Activated CD8-positive, alpha-beta memory T cell treated with anti-CD3 and anti-CD28 coated beads for 4 hours (primary cell): ENCODE measurements at places on chromosomes 7 and 10.

GRCh38 chr10:132564690-132565089 lies 27.1 kb downstream of the INPP5A start:
- DNase-seq: no peak

- DNase-seq: no peak
Measured at GRCh38 chr7:21169667-21170580, 258.0 kb upstream of the SP4 start.

- DNase-seq: no peak
Measured at GRCh38 chr7:138006106-138006505, 4.2 kb upstream of the CREB3L2 start.

- DNase-seq: no peak
Measured at GRCh38 chr10:36248304-36248981, 606.3 kb upstream of the FZD8 start.

DNA sequence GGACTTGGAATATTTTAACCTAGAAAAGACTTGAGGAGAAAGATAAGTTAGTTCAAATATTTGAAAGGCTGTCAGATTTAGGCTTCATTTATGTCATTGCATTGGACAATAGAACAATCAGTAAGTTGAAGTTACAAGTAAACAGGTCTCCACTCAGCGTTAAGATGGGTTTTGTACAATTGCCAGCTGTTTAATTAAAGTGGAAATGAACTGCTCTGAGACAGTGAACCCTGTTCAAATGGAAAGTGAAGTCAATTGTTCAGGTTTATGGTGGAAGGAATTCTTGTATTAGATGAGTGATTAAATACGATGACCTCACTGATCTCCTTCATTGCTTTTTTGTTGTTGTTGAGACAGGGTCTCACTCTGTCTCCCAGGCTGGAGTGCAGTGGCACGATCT lies 151.7 kb downstream of the PLXDC2 start:
- DNase-seq: no peak

DNA sequence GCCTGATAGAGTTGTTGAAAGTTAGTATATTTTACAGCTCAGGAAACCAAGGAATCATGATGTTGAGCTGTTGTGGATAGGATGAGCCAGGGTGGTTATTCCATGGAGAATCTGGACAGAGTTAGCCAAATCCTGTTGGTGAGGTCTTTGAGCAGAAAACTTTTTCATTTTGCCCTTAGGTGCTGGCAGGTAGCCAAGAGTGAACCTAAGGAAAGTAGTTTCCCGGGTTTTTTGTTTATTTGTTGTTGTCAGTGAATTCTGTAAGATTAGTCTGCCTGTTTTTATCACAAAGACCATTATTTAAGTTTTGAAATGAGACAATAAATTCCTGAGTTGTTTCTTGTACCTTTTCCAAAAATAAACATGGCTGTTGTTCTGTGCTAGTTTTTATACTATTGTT lies 61.0 kb downstream of the GALNT11 start:
- no peak for DNase-seq

- no peak for DNase-seq
Measured at GRCh38 chr7:90955641-90956207, 308.5 kb upstream of the FZD1 start.

DNA sequence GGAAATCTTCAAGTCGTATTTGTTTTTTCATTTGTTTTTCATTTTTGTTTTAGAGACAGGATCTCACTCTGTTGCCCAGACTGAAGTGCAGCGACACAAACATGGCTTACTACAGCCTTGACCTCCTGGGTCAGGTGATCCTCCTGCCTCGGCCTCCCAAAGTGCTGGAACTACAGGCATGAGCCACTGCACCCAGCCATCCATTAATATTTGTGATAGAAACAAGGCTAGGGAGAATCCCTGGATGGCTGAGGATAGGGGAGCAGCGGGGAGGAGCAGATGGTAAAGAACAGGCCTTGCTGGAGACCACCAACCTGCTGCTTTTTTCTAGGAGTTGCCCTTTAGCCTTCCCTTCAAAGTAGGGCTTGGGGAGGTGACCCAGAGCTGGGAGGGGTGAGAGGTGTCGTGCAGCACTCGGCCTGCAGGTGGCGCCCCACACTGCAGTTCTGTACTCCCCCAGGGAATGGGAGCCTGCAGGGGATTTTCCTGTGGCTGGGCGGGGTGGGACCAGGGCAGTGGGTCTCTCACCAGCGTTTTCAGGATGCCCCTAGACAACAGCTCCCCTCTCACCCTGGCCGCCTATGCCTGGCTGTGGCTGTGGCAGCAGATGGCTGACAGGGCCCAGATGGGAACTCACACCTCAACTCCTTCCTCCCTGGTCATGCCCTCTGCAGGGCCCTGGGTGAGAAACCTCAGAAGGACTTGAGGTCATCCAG lies 12.6 kb upstream of the CDH23 start:
- peak; percentile 43 for DNase-seq

- no peak for DNase-seq
Measured at GRCh38 chr7:26398756-26399509, 107.3 kb downstream of the SNX10 start.

GRCh38 chr7:3239291-3239691 lies 61.8 kb upstream of the SDK1 start:
- DNase-seq: no peak

DNA sequence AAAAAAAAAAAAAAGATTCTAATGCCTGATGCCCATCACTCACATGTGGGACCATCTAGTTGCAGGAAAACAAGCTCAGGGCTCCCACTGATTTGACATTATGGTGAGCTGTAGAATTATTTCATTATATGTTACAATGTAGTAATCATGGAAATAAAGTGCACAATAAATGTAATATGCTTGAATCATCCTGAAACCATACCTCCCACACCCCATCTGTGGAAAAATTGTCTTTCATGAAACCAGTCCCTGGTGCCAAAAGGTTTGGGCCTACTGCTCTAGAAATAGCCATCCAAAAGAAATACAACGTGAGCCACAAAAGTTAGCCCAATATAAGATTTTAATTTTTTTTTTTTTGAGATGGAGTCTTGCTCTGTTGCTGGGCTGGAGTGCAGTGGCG lies 265.1 kb downstream of the PRPF18 start:
- DNase-seq: no peak

GRCh38 chr7:140646931-140647647 lies 6.5 kb upstream of the DENND2A start:
- no peak for DNase-seq

- peak; percentile 50 for DNase-seq
Measured at GRCh38 chr10:6494936-6495592, 85.0 kb downstream of the PRKCQ start.

DNA sequence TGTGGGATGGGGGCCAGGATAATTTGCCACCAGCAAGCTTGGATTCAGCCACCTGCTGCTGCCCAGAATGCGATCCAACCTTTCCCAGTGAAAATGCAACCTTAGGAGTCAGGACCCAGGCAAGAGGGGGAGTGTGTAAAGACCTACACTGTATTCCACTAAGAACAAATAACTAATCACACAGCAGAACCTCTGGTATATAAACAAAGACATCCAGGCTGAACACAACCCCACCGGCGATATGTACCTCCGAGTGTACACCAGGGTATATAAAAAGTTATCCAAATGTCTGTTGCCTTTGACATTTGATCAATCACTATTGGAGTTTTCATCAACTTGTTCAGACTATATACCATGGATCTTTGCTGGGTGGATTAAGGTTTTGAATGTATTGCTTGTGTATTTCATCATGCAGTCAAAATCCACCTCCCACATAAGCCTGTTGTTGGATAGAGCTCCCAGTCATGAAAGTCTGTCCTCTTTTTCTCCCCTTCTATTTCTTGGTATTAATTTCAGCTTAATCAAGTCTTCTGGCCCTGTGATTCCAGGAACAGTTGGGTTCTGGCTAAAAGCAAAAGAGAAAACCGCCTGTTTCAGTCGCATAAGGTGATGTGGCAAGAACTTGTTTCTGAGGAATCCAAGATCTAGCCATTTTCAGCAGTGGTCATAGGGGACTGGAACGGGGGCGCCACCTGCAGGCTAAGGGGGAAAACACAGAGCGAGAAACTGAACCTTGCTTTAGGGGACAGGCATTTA lies 290.7 kb downstream of the CCDC3 start:
- DNase-seq: peak; percentile 51

DNA sequence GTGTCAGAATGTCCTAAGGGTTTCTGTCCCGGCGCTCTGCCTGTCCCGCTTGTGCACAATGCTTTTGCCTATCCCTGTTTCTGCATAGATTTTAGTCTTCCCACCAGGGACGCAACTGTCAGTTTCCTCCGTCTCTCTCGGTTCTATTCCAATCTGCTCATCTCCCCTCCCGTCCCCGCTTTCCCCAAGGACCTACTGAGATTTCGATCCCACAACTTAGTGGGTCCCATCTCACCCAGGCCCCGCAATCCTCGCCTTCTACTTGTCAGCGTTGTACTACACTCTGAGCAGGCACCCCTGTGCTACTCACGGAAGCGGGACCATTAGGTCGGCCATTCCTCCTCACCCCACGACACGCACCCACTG lies 519 bp upstream of the ZNF655 start:
- DNase-seq: no peak

- no peak for DNase-seq
Measured at GRCh38 chr7:129298268-129298893, 73.6 kb downstream of the AHCYL2 start.

- no peak for DNase-seq
Measured at GRCh38 chr7:50304911-50305582, 531 bp downstream of the IKZF1 start.

- DNase-seq: no peak
Measured at GRCh38 chr7:102843850-102844249, 69.0 kb upstream of the LRRC17 start.

GRCh38 chr10:5515948-5516761 lies 8.6 kb upstream of the CALML3 start:
- DNase-seq: no peak

- DNase-seq: no peak
Measured at GRCh38 chr7:20798081-20798693, 11.5 kb upstream of the SP8 start.

DNA sequence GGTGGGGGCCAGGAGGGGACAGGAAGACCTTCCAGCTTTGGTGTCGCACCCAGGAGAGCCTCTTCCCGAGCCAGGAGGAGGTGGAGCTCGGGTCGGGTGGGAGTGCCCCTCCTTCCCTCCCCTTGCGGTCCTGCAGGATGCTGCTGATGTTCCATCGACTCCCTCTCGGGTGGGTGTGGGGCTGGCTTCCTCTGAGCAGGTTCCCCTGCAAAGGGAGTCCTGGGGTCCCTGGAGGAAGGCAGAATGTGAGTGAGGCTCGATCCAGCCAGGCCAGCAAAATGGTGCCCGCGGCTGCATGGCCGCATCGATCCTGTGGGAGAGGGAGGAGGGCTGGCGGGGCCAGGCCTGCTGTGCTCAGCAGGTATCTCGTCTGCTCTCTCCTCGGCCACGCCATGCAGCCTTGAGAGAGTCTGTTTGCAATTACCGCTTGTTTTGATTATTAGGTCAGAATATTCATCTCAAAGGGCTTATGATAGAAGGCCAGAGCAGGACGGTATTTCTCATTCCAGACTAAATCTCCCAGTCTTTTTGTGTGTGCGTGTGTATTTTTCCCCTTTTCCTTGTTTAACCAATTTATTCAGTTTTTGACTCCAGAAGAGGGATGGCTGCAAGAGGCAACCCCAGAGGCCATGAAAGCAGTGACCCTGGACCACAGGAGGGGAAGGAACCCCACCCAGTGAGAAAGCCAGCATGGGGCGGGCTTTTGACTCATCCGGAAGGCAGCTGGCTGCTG lies 137.3 kb upstream of the ZMIZ1 start:
- no peak for DNase-seq

DNA sequence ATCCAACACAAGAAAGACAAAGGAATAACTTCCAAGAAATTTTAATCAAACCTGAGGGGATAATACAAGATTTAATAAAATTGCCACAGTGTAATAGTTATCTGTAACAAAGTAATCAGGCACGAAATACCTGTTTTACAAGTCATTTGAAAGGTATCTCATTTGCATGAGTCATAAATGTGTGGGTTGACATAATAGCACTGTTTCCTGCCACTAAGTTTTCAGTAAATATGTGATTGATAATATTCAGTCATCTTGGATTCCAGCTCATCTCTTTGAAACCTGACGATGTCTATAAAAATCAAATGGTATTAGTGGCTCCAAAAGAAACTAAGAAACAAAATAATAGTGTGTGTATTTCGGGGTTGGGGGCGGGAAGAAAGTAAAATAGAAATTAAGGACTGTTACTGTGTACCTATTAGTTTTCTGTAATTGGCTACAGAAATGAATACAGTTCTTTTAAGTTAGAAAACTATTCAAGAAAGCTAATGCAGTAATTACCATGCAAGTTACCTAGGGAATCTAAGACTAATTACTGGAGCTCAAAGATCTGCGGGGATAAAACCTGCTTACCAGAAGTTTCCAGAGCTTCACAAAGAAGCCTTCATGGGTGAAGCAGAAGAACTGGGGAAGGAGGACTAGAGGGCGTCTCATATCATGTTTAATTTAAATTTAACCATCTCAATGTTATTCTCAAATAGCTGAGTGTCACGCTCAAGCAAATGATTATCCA lies 100.7 kb downstream of the ST8SIA6 start:
- no peak for DNase-seq

- no peak for DNase-seq
Measured at GRCh38 chr10:72832701-72833100, 60.8 kb upstream of the OIT3 start.

DNA sequence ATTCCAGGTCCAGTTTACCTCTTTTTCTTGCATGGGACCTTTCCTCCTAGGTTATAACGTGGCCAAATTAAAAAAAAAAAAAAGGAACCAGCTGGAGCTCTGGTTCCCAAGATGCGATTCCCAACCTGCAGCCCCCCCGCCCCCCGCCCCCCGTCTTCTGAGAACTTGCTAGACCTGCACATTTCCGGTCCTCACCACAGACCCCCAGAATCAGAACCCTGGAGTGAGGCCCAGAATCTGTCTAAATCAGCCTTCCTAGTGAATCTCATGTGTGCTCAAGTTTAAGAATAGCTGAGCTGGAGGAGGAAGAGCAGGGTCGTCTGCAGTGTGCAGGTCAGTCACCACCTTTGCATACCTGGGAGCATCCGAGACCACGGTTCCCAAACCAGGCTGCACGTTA lies 144.2 kb downstream of the KLF6 start:
- DNase-seq: no peak

DNA sequence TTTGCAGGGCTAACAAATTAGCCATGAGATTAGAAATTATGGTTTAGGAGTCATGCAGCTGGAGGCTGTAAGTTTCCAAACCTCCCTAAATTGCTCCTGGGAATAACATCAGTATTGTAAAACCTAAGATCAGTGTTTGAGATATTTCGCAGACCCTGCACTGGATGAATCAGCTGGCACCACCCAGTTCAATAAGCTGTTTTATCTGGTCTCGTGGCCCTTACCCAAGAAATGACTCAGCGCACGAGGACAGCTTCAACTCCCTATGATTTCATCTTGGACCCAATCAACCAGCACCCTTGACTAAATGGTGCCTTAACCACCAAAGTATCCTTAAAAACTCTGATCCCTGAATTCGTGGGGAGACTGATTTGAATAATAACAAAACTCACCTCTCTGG lies 482.0 kb upstream of the PCDH15 start:
- no peak for DNase-seq
